ENCODE measurements at places on chromosomes 5 and 9.

GRCh38 chr9:1979741-1980367, 35.3 kb upstream of the SMARCA2 start:
- DNase-seq = no peak

- DNase-seq = no peak
These were observed 117.9 kb upstream of the FST start for GRCh38 chr5:53362521-53362941.

- no peak for DNase-seq
These were observed 56.6 kb downstream of the SMIM23 start for GRCh38 chr5:171841984-171842776.

GRCh38 chr5:134112726-134113362, 1.6 kb upstream of the TCF7 start:
- no peak for DNase-seq

DNA sequence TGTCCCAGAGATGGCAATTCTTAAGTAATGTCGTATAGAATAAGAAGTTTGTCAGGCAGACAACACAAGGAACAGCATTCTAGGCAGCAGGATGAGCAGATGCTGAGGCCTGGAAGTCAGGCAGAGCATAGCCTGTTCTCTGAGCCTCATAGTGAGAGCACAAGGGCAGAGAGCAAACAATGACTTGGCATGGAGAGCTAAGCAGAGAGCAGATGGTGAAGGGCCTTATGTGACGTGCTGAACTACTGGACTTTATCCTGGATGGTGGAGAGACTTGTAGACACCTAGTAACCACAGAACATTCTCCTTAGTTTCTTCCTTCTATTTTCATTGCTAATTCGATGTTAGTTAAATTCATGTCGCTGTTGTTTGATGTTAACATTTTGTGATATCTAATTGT, 60.1 kb downstream of the KCTD16 start:
- no peak for DNase-seq

- no peak for DNase-seq
These were observed 77.2 kb upstream of the IRX4 start for GRCh38 chr5:1959725-1960581.

GRCh38 chr5:14325369-14325768, 182.2 kb downstream of the TRIO start:
- DNase-seq = no peak

DNA sequence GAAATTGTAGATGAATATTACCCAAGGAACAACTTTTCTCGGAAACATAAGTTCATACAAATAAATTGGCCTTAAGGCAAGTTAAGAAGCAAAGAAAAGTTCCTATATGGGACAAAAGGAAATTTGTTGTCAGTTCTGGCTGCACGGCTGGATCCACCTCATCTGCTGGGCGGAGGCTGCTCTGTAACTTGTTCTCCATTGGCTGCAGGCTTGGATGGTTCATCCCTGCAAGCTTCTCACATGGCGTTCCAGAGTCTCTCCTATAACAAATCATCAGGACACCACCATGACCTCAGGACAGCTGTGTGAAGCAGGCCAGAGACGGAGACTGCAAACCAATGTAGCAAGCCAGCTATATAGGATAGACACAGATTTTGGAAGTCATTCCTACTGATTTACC, 81.4 kb upstream of the DAB2 start:
- DNase-seq = no peak

DNA sequence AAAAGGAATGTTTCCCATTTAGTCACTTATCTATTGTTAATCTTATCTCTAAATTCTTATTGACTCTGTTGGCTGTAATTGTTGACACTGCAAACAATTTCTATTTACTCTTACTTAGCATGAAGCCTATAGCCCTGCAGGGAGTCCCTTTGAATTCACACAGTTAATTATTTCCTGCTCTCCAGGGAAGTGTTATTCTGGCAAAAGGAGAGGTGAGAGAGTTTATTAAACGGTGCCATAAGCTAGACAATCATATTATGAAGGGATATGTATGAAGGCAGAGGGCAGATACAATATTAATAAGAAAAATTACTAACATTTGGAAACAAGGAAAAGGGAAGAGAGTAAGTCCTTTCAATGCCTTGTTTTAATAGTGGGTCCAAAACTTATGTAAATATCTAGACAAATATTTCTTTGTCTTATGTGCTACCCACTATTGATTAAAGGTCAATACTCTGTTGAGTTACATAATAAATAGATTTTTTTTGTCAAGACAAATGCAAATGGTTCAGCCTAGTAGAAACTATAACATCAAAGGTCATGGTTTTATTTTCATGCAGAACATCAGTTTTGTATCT, 107.1 kb downstream of the CDH18 start:
- no peak for DNase-seq

GRCh38 chr5:97142521-97143254, at the start of gene LIX1:
TSS of gene LIX1 (minus strand) at chr5:97142611. CDS start at chr5:97142576, 35 bp downstream.
- no peak for DNase-seq

- no peak for DNase-seq
These were observed 353.4 kb upstream of the SLC30A5 start for GRCh38 chr5:68740226-68740910.

DNA sequence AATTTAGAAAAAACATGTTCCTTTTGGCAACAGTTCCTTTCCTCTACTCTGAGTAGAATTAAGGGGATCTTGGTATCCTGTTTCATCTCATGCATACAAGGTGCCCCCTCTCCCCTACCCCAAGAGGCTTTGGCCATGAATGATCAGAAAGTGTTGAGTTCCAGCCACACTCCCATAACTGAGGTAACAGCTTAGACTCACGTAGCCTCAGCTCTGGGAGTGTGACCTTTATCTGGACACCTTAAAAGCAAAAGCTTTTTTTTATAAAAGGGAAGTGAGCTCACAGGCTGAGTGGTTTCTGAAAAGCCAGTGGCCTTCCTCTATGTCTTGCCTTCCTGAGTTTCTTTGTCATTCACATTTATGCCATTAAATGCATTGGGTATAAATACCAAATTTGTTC, 900 bp upstream of the HAVCR2 start:
- DNase-seq = peak; percentile 7

DNA sequence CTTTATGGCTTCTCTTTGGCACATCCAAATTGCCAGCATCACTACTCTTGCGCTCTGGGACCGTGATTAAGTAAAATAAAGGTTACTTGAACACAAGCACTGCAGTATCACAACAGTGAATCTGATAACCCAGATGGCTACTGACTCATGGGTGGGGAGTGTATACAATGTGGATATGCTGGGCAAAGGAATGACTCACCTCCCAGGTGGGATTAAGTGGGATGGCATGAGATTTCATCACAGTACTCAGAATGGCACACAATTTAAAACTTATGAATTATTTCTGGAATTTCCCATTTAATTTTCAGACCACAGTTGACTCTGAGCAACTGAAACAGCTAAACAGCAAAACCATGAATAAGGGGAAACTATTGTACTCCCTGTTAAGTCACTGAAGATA, 4.3 kb downstream of the GFM2 start:
- no peak for DNase-seq

DNA sequence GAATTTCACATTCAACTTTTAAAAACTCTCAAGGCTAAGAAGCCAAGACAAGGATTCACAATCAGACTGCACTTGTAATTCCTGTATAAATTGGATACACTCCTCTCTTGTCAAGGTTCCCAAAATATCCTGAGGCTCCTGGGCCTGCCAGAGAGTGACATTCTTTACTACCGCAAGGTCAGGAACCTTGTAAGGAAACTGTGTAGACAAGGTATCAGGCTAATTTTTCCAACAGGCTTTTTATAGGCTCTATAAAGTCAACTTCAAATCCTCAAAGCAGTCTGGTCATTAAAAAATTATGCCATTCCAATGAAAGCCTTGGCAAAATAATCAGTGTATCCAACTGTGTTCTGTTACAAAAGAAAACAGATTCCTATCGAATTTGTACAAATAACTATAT, 15.5 kb upstream of the PAIP1 start:
- DNase-seq = no peak
